ENCODE measurements at places on chromosomes 6 and 20. TPM values are rescaled to one million over a fixed set of nuclear protein-coding genes. Genes with fewer than 3 reads are reported as not detected.

DNA sequence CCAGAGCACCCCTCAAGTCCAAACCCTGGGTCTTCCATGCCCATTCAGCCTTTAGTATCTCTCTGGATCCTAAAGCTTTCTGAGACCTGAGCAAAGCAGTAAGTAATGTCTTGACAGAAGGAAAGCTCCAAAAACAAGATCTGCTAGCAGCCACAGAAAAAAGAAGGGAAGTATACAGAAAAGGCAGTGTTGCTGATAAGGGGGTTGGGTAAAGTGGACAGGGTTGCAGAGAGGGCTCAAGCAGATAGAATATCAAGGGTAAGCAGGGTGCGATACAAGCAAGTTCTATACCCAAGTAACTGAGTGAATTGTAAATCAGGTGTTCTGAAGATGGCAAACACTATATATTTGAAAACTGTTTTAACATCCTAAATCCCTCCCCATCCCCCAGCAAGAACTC, 113.4 kb upstream of the CARMIL1 start:
- no peak overlapping the region for H3K4me3 ChIP-seq
- H3K4me1 ChIP-seq = no peaks in the 10 kb centered on the region
- H3K27me3 ChIP-seq = no peaks in the 10 kb centered on the region

DNA sequence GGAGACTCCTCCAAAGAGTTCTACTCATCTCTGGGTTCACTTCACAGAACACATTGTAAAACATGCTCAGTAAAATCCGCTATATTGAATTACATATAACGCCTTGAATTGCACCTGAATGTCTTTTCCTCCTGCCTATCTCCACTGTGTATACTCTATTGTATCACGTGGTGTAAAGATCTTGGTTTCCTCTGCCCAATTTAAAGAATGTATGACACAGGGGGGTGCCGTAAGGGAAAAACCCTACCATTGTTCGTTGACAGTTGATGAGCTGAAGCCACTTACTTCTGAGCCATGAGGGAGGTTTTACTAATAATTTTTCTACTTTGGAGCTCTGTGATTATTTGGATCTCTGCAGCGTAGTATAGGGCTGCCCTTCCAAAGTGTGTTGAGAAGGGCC, 6.0 kb downstream of the ASF1A start:
- H3K4me3 ChIP-seq = no peak overlapping the region
- peaks cover 3% of the 10 kb centered on the region for H3K4me1 ChIP-seq
- no peak for DNase-seq
- H3K27ac ChIP-seq = no peak overlapping the region
- H3K27me3 ChIP-seq = no peaks in the 10 kb centered on the region

DNA sequence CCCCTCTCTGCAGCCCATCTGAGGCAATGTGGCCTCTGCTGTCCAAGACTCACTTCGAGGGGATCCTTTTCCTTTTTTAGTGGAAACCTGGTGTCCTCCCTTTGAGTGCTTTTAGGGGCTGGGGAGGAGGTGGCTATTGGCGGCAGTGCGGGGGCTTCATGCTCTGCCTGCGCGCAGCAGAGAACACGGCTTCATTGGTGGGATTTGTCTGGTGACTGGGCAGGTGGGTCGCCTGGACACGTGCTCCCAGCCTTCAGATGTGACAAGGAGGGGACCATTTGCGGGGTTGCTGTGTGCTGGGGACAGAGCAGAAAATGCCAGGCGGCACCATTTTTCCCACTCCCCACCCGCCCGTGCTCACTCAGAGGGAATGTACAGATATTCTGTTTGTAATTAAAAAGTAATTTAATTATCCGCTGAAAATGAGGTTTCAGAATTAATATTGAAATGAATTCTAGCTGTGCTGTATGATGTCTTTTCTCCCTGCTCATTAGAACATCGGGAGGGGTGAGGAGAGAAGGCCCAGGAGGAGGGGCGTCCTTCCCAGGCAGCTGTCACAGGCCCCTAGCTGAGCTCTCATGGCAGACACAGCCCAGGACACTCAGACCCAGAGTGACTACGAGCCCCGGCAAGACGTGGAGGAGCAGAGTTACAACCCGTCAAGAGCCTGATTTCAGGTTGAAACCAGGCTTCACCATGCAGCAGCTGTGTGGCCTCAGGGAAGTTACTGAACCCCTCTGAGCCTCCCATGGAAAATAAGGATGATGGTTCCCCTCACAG, 417.2 kb upstream of the SULF2 start:
- H3K27me3 ChIP-seq = peaks cover 2% of the 10 kb centered on the region
- DNase-seq = no peak
- H3K27ac ChIP-seq = no peak overlapping the region
- H3K4me3 ChIP-seq = no peak overlapping the region
- H3K4me1 ChIP-seq = no peaks in the 10 kb centered on the region
- no peaks in the 10 kb centered on the region for H3K36me3 ChIP-seq

DNA sequence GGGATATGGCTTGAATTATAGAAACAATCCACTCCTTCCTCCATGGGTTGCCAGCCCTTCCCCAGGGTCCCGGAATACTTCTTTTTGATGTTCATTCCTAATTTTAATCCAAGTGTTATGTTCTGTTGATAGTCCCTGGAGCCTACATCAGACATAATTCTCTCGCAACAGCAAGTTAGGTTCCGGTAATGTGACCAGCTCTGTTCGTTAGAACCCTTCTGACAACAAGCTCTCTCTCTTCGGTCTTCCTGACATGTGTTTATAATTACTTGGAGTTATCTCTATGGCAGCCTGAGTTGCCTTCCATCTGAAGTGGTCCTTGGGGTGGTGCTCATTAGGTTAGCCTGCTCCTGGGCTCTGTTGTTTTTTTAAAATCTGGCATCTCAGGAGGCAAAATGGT, 506.9 kb upstream of the JARID2 start:
- peaks cover 34% of the 10 kb centered on the region for H3K4me1 ChIP-seq
- no peaks in the 10 kb centered on the region for H3K36me3 ChIP-seq
- H3K27me3 ChIP-seq = no peaks in the 10 kb centered on the region
- H3K27ac ChIP-seq = no peak overlapping the region
- DNase-seq = no peak
- no peak overlapping the region for H3K4me3 ChIP-seq

TSHZ2 gene
- total RNA-seq = 0.36 TPM

- H3K36me3 ChIP-seq = no peaks in the 10 kb centered on the region
- no peak for DNase-seq
- no peaks in the 10 kb centered on the region for H3K27me3 ChIP-seq
- no peak overlapping the region for H3K27ac ChIP-seq
- no peak overlapping the region for H3K4me3 ChIP-seq
- no peaks in the 10 kb centered on the region for H3K4me1 ChIP-seq
Observed at GRCh38 chr6:108735310-108736001, 112.8 kb upstream of the ARMC2 start.

DNA sequence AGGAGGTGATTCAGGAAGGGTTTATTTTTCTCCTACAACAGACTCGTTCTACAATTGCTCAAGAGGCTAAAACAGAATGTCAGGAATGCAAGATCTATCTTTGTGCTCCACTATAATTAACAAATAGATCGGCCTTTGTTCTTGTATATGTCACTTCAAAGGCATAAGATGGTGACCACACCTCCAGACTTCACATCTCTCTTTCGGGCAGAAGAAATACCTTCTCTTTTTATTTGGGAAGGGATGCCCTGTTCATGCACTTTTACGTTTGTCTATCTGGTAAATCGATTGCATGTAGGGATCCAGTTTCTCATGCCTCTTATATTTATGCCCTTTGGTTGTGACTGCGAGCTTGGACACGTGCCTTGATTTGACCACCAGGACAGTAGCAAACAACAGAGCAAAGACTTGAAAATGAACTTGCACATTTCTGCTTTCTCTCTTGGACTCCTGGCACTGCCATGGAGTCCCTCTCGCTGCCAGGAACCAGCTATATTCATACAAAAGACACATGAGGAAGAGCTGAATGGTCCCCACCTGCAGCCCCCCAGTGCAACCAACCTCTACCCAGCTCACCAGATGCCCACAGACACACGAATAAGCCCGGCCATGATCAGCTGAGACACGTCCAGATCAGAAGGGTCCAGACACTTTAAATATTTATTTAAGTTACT, 219.8 kb upstream of the STXBP5 start:
- H3K27ac ChIP-seq = no peak overlapping the region
- H3K4me3 ChIP-seq = no peak overlapping the region
- no peaks in the 10 kb centered on the region for H3K27me3 ChIP-seq
- H3K36me3 ChIP-seq = no peaks in the 10 kb centered on the region
- DNase-seq = no peak

- H3K4me3 ChIP-seq = no peak overlapping the region
- H3K36me3 ChIP-seq = no peaks in the 10 kb centered on the region
- no peaks in the 10 kb centered on the region for H3K4me1 ChIP-seq
- no peak overlapping the region for H3K27ac ChIP-seq
- peaks cover 3% of the 10 kb centered on the region for H3K27me3 ChIP-seq
- DNase-seq = no peak
Observed at GRCh38 chr20:24117383-24117782, 128.8 kb upstream of the GGTLC1 start.

GRCh38 chr20:56487216-56487615, 18.8 kb downstream of the RTF2 start:
- H3K4me1 ChIP-seq = no peaks in the 10 kb centered on the region
- H3K36me3 ChIP-seq = peaks cover 37% of the 10 kb centered on the region
- no peak for DNase-seq
- no peak overlapping the region for H3K4me3 ChIP-seq
- no peaks in the 10 kb centered on the region for H3K27me3 ChIP-seq
- no peak overlapping the region for H3K27ac ChIP-seq

GRCh38 chr6:150991487-150991886, 126.0 kb downstream of the MTHFD1L start:
- H3K36me3 ChIP-seq = peaks cover 2% of the 10 kb centered on the region
- H3K27me3 ChIP-seq = no peaks in the 10 kb centered on the region
- no peak overlapping the region for H3K4me3 ChIP-seq
- no peak overlapping the region for H3K27ac ChIP-seq
- H3K4me1 ChIP-seq = peaks cover 8% of the 10 kb centered on the region
- no peak for DNase-seq

PKHD1 gene
- 0.05 TPM for total RNA-seq

PI3 gene
- total RNA-seq = not detected
